Activated CD4-positive, alpha-beta T cell treated with anti-CD3 and anti-CD28 coated beads, Interleukin-2, amount 10 ng/mL, durations not matched to agents 24 days and 14 days (primary cell): ENCODE measurements at places on chromosomes 2 and 18. TPM values are rescaled to one million over a fixed set of nuclear protein-coding genes. Genes with fewer than 3 reads are reported as not detected.

DNA sequence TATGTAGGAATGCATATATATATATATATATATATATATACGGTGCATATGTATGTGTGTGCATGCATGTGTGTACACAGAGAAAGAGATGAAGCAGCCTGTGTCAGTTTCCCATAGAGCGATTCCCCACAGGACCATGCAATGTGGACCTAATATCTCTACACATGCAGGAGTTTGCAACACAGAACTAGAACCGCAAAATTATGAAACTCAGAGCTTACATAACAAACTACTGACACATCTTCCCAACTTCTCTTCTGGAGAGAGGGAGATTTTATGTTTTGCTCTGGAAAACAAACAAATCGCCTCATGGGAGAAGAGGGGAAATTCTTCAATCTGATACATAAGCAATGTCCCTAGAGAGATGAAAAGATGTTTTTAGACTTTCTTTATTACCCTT lies 377.2 kb downstream of the LRATD1 start:
- peaks cover 3% of the 10 kb centered on the region for H3K27me3 ChIP-seq
- no peak for DNase-seq
- no peak overlapping the region for H3K4me3 ChIP-seq
- H3K27ac ChIP-seq = no peak overlapping the region
- H3K36me3 ChIP-seq = no peaks in the 10 kb centered on the region
- H3K4me1 ChIP-seq = peaks cover 4% of the 10 kb centered on the region

DNA sequence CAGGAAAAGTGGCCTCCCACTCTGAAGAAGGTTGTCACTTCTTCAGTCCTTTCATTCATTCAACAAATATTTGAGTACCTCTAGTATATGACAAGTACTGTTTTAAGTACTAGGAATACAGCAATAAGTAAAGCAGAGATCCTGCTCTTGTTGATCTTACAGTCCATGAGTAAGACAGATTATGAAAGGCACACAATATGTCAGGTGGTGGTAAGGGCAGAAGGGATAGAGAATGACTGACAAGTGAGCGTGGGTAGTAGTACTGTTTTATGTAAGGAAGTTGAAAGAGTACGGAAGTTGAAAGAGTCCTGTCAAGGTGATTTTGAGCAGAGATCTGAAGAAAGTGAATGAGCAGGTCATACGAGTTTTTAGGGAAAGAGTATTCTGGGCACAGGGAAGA lies 111.3 kb downstream of the GALNT1 start:
- H3K27me3 ChIP-seq = no peaks in the 10 kb centered on the region
- peaks cover 2% of the 10 kb centered on the region for H3K4me1 ChIP-seq
- DNase-seq = no peak
- no peak overlapping the region for H3K27ac ChIP-seq
- peaks cover 7% of the 10 kb centered on the region for H3K36me3 ChIP-seq
- H3K4me3 ChIP-seq = no peak overlapping the region

DNA sequence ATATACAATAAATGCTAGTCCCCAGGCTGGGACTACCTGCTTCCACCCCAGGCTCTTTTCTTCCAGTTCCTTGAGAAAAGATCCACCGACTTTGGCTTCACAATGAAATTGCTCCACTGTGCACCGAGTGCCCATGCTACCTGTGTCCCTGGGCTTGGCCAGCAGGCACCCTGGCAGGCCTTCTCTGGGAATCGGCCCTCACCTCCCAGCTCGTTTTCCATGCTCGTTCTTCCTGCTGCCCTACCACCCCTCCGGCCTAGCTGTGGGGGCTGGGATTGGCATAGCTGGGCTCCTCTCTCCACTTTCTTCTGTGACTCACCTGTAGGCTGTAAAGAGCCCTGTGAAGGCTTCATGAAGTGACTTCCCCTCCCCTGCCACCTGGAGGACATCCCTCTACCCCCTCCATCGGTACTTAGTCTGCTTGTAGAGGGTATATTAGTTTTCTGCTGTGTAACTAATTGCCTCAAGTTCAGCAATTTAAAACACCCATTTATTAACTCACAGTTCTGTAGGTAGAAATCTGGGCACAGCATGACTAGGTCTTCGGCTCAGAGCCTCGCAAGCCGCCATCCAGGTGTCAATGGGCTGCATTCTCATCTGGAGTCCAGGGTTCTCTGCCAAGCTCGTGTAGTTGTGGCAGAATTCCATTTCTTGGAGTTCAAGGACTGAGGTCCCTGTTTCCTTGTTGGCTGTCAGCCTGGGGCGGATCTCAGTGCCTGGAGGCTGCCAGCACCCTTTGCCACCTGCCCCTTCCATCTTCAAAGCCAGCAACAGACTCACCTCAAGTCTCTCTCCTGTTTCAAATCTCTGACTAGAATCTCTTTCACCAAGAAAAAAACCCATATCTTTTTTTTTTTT lies 57.6 kb downstream of the DPYSL5 start:
- H3K27me3 ChIP-seq = peaks cover 20% of the 10 kb centered on the region
- no peak overlapping the region for H3K27ac ChIP-seq
- no peak overlapping the region for H3K4me3 ChIP-seq
- DNase-seq = no peak

DNA sequence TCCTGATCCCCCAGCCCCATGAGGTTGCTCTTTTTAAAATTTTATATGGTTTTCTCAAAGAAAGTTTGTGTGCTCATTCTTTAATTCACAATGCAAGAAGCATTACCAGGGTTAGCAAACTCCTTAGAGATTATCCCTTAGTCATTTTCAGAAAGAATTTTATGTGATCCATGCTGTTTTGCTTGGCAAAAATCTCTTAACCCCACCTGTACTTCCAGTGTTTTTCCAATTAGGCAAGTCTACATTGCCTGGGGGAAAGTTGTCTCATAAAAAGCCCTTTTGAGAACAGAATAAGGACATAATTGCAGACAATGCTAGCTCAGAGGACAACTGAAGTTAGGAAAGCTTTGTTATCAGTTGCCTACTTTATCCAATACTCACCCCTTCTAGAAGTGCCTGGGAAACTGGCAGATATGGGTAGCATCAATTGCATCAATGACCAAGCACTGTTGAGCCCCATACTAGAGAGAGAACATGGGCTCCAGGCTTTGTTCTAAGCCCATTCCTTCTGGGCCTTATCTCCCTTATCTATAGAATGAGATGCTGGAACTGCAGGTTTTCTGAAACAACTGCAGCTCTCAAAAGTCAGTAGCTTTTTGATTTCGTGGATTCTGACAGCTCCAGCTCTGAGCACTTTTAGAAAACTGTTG lies 265.9 kb upstream of the SPHKAP start:
- no peak overlapping the region for H3K27ac ChIP-seq
- DNase-seq = no peak
- H3K36me3 ChIP-seq = no peaks in the 10 kb centered on the region

Gene CIB4
- total RNA-seq = not detected in 2 replicates

Gene ANKRD29
- not detected in 2 replicates for total RNA-seq

Gene CDKL4
- not detected in 2 replicates for total RNA-seq
